ENCODE measurements at places on chromosomes 12 and 14.

DNA sequence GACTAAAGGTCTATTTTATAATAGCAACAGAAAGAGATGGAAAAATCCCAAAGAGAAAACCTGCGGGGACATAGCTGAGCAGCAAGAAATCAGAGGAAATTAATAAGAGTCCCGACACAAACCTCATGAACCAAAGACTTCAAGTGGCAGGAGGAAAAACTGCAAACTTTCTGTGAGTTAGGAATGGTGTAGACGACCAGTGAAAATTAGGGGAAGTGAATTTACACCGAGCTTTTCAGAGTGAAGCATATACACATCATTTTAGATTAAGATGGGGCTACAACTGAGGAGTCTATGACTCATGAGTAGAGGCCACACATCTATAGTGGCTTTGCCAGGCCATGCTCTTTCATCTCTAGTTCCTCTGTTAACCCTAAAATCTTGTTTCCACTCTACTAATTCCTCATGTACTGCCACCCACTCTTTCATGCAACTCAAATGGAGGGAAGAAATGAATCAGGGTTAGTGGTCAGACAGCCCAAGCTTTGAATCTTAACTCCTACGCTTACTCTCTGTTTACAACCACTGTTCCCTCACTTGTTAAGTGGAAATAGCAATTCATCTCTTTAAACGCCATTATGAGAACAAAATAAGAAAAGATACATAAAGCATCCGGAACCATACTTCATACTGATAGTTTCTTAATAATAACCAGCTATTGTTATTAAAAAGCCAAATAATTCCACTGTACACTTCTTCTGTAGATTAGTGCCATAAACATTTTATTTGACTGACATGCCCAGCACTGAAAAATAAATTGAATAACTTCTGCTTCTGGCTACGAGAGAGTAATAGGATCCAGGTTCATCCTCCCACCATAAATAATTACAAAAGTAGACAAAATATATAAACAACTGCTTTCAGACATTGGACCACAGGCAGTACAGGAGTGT, 219.3 kb downstream of the RMST start:
- no peak for DNase-seq

DNA sequence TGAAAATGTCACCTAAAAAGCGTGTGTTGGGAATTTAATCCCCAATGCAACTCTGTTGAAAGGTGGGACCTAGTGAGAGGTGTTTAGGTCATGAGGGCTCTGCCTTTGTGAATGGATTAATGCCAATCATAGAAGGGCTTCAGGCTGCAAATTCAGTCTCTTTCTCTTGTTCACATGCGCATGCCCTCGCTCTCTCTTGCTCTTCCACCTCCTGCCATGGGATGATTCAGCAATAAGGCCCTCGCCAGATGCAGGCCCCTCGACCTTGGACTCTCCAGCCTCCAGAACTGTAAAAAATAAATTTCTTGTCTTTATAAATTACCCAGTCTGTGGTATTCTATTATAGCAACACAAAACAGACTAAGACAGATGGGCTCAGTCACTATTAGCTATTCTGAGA, 55.4 kb downstream of the PLXNC1 start:
- no peak for DNase-seq

- DNase-seq: no peak
These were observed 64.1 kb downstream of the PPM1A start for GRCh38 chr14:60313093-60313492.

DNA sequence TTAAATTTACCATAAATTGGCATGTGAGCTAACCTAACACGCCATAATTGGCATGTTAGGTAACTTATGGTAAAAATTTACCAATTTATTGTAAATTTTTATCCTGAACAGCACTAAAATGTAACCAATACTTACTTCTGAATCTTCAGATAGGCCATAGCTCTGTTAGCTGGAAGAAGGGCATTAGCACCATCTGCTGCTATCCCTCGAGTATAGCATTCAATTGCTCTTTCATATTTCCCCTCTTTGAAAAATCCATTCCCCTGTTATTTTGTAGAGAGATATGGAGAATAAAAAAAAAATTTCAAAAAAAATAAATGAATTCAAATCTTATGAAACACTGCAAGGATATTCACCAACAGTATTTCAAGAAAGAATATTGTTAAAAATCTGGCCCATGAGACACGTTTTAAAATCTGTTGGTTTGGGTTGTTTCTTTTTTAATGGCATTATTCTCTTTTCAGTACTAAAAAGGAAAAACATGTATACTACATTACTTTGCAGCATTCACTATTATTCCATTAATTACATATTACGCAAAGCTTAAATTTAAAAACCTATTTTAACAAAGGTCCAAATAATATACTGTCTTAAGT, 19.1 kb downstream of the RPAP3 start:
- DNase-seq: peak; percentile 81

GRCh38 chr12:56205445-56205844, 16.2 kb upstream of the SMARCC2 start:
- DNase-seq: no peak

DNA sequence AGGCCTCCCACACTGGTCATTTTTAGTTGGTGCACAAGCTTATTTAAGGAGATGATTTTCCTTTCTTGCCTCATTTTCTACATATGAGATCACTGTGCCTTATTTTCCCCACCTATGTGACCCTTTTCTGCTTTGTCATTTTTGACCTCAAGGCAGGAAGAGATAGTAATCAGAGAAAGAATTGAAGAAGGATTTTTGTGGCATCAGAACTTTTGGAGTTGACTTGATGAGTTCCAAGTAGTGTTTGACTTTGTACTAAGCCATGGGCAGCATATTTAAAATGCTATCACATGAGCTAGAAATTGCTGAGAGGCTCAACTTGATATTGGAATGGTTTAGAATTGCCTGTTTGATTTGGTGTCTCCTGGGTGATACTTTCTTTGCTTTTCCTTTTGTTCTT, 440.8 kb downstream of the AEBP2 start:
- no peak for DNase-seq

- no peak for DNase-seq
These were observed 44.2 kb upstream of the EMP1 start for GRCh38 chr12:13152281-13152680.

DNA sequence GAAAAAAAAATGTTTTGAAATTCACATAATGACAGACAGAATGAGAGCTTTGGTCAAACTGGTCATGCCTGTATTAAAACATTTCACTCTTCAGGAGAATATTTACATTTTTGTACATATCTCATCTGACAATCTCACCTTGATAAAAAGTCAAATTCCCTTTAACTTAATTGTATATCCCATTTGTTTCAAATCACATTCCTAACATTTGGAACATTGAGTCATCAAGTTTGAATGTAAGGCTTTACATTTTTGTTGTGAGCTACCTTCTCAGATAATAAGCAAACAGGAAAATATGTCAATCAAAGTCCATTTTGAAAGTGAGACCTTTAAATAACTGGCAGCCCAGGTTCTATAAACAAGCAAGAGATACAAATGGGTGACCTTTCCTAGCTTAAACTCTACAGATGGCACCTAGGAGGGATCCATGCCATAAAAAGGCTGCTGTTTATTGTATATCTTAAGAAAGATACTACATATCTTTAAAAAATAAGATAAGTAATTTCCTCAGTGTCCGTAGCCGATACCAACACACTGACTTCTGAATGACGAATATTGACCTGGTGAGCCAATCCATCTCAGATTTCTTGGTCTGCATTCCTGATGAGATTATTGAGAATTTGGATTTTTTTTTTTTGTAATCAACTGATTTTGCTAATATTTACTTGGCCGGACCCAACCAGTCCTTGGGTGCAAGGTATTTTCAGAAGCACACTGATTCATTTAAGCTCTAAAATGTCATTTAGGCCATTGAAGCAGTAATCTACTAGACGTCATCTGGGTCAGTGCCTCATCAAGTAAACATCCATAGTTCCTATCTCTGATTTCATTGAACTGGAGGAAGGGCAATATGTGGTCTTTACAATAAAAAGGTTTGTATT, 259.6 kb downstream of the BTG1 start:
- DNase-seq: no peak

DNA sequence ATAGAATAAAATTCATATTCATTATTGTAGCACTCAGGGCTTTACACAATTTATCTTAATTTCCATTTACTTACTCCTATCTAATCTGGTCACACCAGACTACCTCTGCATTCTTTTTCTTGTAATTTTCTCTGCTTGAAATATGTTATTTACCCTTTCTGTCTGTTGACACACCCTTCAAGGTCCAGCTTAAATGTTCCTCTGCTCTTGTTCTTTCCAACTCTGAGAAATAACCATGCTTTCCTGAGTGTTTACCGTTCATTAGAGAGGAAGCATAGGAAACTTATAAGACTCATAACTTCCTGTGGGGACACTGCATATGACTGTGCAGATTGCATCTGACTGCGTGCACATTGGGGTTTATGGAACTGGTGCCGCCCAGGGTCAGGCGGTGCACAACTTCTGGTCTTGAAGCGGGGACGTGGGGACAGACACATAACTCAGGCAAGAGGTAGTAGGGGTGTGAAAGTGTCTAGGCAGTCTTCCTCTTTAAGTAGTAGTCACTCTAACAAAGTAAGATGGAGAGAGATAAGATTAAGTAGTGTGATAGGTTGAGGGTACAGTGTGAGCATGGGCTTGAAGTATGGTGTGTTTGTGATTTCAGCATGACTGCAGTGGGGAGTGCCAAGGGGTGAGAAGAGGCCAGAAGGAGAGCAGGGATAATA, 42.6 kb upstream of the FOXJ2 start:
- no peak for DNase-seq

- DNase-seq: no peak
These were observed 42.3 kb downstream of the MAGOHB start for GRCh38 chr12:10571141-10571540.

GRCh38 chr12:14951851-14952250, 9.6 kb downstream of the ARHGDIB start:
- no peak for DNase-seq

- no peak for DNase-seq
These were observed 40.1 kb upstream of the GAS2L3 start for GRCh38 chr12:100533376-100533775.

DNA sequence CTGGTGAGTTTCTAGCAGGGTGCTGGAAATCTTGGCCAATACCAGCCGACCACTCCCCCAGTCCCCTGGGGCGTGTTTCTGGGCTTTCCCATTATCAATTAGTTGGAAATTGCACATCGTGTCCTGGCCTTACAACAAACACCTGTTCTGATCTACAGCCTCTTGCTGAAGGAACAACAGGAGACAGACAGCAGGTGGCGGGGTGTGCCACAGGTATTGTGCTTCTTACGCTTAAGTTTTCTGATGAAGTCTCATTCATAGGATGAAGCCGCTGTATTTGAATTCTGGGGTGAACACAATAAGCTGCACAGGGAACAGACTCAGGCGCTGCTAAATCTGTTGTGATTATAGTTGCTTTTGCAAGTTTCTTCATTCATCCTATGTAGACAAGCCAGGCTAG, 703 bp downstream of the HIGD1C start:
- DNase-seq: no peak

- no peak for DNase-seq
These were observed 2.4 kb downstream of the HRK start for GRCh38 chr12:116878567-116879508.

DNA sequence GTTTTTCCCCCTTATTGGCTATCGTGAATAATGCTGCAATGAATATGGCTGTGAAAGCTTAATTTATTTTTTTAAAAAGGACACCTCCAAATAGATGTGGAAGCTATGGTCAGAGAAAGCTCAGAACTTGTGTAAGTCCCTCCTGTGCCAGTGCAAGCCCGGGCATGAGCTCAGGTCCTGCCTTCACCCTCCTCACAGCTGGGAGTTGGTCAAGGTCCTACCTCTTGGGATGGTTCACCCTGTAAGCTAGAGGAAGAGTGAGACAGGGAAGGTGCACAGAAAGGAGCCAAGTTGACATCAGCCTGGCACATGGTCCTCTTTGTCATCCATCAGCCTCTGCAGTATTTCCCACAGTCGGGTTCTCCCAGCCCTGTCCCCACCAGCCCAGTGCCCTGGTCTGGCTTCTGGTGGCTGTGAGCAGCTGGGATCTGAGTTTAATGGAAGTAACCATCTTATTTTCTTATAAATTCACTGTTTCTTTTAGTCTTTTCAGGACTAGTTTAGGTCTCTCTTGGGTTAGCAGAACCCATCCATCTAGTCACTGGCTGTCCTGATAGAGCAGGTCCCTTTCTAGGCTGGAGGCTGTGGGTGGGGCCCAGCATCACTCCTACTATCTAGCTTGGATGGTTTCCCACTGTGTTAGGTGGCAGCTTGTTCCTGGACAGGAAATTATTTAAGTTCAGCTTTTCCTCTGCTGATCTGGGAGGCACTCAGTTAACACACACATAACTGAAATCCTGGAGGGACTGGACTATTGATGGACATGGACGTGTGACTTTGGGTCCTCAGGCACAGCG, 11.8 kb upstream of the PLEKHG3 start:
- no peak for DNase-seq

DNA sequence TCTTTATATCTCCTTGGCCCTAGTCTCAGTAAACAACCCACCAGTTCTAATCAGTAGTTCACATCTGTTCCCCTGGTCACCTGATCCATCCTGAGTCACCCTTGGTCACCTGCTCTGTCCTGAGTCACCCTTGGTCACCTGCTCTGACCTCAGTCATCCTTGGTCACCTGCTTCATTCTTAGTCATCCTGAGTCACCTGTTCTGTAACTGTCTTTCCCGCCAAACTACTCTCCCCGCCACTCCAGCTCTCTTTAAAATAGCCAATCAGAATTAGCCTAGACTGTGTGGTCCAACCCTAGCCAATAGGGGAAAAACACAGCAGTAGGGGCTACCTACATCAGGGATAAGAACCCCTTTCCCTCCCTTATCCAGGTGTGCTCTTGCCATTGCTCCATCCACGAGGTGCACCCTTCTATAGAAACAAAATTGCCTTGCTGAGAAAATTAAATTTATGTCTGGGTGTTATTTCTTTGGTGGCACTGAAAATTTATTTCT, 245.4 kb upstream of the DIO3 start:
- DNase-seq: no peak

DNA sequence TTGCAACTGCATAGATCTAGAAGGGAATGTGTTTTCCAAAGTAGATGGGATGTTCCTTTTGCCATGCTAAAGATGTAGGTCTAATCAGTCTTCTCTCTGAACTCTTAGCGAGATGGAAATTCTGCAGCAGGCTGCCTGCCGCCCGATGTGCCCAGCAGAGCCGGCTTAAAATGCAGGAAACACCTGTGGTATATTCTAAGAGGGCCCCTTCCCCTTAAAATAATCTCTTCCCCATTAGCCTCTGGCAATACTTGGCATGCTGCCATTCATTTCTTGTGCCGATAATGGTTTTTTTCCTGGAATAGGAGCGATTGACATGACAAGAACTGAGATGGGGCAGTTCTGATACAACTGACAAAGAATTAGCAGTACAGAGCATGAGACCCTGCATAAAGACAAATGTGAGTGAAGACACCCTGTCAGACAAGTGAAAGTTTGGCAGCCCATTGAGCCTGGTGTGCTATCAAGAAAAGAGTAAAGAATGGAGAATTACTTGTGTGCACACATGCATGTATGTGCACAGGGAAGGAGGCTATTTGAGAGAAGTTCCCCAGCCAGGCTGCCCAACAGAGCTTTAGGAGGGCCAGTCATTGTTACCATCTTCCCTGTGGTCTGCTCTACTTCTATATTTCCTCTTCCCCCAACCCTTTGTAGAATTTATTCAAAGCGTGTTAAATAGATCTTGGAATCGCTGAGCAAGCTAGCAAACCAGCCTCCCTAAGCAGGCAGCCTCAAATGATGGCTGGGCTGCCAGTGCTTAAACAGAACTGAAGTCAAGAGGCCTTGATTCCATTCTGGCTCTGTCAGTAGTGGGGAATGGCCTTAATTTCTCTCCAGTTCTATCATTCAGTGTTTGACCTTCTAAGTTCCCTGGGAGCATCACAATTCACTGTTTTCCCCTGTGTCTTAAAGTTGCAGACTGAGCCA, 29.6 kb upstream of the NTF3 start:
- DNase-seq: no peak

Measured in hippocampal formation (tissue), 2 donors.